GM20000 (cell line): ENCODE measurements at places on chromosomes 6 and 20.
A peak's percentile ranks its signal among the peaks of the same experiment; 100 is the strongest.

DNA sequence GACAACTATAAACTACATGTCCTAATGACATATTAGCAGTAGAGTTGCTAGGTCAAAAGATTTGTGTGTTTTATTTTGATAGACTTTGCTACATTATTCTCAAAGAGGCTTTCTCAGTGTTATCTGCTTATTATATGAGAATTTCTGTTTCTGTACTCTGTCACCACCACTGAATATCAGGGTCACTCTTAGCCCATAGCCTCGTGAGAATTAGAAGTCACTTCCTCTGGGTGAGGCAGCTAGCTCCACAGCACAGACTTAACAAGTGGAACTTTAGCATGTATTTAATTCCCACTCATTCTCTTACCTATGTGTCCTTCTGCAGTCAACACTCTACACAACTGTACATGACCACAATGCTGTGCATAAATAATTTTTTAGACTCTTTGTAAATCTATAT lies 6.7 kb downstream of the PHACTR2 start:
- DNase-seq: no peak

- peak; percentile 20 for DNase-seq
Observed at GRCh38 chr6:164507206-164507940, 802.0 kb downstream of the C6orf118 start.

DNA sequence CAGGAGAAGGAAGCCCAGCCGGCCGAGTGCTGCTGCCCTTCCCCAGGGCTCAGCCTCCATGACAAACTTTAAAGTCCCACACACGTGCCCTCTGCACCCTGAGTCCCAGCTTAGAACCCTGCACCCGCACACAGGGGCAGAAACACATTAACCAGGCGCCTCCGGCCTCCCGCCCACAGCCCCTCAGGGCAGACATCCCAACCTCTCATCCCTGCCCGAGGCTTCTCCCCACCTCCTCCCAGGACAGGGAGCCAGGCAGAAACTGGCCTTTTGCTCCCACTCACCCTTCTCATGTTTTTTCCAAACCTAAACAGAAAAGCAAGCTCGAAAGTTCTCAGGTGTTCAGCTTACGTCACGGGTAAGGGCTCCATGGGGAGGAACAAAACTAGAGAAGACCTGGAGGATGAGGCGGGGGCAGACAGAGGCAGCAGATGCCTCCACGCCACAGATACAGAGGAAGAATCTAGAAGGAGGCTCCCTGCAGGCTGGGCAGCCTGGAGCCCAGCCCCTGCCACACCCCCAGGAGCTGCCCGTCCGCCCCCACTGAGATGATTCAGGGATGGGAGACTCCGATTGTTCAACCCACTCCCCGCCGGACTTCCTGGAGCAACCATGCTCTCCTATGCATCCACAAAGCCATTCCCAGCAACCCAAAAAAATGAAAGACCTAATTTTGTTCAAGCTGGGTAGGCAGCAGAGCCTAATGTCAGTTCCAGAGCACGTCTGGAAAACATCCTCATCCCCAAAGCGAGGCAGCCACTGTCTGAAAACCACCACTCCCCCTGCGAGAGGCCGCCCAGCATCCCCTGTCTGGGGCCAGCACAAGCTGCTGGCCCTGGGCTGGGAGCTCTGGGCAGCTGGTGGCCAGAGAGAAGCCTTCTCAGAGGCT lies 8.8 kb downstream of the KCNQ2 start:
- no peak for DNase-seq

- no peak for DNase-seq
Observed at GRCh38 chr6:166464068-166465002, 81.6 kb upstream of the MPC1 start.

DNA sequence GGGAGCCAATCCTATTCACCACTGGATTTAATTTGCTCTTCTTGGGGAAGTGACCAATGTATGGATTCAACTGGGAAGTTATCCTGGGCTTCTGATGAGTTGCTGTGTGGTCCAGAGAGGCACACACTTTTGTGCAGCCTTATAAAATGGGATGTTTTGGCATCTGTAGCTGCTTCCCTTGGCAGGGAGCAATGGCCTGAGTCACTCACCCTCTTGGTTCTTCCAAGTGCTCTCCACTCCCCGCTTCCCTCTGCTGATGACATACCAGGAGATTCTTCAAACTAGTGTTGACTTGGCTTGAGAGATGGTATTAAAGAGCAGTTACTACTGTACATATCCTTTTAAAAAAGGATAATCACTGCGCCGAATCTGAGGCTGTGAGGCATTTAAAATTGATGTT lies 105.8 kb downstream of the JARID2 start:
- DNase-seq: no peak

GRCh38 chr6:154491567-154492470 lies 18.7 kb downstream of the CNKSR3 start:
- DNase-seq: no peak

DNA sequence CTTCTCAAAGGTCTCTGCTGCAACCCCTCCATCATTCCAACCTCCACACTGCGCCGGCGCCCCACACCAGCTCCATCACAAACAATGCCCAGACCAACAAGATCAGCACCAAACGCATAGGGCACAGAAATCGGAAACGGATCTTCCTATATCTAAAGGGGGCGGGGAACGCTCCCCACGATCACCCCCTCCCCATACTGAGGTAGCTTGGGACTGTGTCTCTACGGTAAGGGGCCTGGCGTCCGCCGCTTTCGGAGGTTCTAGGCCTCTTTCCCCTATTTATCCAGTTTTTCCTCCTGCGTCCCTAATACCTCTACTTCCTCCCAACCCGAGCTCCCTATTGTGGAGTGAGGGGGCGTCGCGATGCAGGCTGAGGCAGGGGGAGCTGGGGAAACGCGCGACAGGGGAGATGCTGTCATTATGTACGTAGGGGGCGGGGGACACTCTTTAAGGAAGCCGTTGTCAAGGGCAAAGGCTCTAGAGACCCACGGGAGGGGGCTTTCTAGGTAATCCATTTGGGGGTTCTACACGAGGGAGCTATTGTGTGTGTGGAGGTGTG lies 909 bp downstream of the DNAAF9 start:
- no peak for DNase-seq

GRCh38 chr20:62238569-62239277 lies 402 bp downstream of the OSBPL2 start:
- peak; percentile 56 for DNase-seq

DNA sequence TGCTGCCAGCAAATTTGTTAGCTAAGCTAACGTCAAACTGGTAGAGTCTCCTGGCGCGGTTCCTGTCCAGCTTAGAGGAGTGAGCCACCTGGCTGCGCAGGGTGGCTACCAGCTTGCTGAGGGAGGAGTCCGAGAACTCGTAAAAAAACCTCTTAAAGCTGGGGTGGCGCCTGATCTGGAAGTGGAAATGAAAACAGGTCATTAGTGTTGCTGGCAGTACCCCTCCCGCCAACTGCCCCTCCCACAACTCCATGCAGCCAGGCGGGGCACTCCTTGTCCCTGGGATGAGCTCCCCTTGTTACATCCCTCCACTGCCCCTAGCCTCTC lies 17.3 kb downstream of the BNIP5 start:
- no peak for DNase-seq

DNA sequence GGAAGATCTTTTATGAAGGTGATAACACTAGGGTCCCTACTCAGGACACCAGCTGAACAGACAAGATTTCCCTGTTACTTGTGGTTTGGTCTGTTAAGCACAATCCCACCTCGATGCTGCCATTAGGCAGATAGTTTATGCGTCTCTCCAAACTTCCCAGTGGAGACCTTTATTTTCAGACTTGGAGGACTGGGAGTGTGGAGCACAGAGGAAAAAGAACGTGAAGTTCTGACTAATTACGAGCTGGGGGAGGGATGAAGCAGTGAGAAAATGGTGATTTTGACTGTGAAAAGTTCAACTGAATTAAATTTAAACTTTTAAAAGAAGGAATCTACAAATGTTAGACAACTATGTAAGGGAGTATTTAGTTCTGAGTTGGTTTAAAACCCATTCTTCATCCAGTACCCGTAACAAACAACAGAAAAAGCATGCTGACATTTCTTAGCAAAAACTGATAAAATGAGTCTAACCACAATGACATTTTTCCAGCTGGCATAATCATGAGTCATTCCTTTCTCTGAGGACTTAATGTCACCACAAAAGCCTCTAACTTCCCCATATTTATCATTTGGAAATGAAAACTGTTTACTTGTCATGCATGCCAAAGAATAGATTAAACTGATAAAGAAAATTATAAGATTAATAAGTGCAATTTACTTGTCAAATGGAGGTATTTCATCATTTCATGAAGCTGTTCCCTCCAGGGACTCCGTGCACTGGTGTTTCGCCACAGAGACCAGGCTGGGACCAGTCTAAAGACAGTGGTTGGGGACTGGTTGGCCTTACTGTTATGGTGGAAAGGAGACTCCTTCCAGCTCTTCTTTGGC lies 113.3 kb upstream of the SSTR4 start:
- DNase-seq: no peak

DNA sequence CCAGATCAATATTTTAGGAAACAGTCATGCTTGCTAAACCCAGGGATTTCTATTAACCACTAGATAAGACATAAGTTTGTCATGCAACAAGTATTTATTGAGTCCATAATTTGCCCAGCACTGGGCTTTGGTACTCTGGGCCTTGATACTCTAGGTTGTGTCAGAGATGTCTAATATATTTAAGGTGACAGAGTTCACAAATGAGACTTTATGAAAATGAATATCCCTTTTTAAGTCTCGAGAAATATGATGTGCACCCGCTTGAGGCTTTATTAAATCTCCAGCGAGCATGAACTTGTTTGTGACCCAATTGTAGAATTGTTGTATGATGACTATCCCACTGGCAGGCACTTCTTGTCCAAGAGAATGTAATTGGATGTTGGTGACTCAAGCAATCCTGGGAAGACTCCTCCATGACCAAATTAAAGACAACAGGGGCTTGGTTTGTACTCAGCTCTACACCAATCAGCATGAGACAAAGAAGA lies 109.2 kb downstream of the ESR1 start:
- DNase-seq: no peak

DNA sequence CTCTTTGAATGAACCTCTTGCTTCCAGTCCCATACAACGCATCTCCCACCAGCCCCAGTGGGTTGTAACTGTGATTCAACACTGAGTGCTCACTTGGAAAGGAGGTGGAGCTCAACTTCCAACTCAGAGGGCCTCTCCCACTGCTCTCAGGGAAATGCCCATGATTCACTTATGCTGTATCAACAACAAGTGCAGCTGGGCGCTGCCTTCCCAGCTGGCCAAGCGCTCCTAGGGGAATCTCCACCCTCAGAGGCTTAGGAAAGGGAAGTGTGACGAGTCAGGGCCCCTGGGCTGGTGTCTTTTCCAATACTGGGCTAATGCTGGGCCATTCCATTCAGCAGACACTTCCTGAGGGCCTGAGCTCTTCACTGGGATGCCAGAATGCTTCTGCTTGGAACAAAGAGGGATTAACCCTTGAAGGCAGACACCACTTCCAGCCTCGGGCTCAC lies 8.1 kb upstream of the OCSTAMP start:
- no peak for DNase-seq

DNA sequence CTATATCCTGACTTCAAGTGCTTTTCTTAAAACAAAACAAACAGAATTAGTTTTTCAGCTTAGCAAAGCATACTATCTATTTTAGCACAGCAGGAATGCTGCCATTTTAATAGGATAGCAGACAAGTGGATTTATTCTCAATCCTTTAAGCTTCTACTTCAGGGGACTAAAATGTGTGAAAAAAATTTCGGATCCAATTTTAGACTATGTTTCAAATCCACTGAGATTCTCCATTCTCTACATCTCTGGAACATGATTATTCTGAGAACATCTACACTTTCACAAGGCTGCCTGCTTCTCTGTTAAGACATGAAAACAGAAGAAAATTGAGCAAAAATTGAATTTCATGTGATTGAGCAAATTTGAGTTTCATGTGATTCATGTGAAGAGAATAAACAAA lies 1321.3 kb downstream of the HACE1 start:
- DNase-seq: no peak

GRCh38 chr6:16332175-16332542 lies 93.8 kb downstream of the GMPR start:
- DNase-seq: peak; percentile 88

DNA sequence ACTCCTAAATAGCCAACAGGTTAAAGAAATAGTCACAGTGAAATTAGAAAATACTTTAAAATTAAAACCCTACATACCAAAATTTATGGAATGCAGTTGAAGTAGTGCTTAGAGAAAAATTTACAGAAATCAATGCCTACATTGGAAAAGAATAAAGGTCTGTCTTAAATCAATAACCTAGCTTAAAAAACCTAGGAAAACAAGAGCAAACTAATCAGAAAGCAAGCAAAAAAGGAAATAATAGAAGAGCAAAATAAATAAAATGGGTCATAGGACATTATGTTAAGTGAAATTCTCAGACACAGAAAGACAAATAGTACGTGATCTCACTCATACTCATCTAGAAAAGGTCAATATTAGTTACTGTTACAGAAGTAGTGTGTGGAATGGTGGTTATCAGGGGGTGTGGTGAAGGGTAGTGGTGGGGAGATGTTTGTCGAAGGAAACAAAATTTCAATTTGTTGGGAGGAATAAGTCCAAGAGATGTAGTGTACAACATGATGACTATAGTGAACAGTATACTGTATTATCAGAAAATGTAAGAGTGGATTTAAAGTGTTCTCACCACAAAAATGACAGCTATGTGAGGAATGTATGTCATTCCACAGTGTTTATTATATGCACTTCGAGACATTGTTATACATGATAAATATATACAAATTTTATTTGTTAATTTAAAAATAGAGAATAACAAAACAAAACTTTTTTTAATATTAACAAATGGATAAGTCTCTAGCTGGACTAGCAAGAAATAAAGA lies 423.6 kb downstream of the CDH26 start:
- no peak for DNase-seq

DNA sequence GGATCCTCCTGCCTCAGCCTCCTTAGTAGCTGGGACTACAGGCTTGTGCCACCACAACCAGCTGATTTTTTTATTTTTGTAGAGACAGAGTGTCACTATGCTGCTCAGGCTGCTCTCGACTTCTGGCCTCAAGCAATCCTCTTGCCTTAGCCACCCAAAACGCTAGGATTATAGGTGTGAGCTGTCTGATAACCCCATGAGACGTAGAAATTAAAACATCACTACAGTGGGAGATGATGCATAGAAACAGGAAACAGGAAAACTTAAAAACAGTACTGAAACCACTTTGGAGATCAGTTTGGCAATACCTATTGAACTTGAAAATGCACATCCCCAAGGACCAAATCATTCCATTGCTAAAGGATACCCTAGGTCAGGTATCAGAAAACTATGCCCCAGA lies 10.8 kb downstream of the SENP6 start:
- no peak for DNase-seq

DNA sequence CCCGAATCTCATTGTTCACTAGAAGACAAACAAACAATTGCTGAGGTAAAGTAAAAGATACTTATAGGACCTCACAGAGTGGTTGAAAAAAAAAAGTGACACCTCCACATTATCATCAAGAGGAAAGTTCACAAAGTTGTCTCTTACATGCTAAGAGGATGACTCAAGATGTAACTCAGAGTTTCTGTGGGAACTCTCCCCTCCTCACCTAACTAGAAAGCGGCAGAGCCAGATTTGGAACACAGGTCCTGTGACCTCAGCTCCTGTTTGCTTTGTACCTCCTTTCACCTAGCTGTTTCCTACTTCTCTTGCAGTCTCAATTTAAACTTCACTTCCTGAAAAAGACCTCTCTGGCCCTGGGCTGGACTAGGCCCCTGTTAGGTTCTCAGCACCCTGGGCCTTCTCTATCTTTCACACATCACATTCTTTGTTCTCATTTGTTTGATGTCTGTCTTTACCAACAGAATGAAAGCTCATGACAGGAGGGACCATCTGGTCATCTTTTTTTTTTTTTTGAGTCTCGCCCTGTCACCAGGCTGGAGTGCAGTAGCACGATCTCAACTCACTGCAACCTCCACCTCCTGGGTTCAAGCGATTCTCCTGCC lies 60.8 kb downstream of the CD24 start:
- peak; percentile 49 for DNase-seq

GRCh38 chr6:21582651-21583050 lies 10.9 kb upstream of the SOX4 start:
- DNase-seq: no peak
